ENCODE measurements at places on chromosomes 7 and 10. TPM values are rescaled to one million over a fixed set of nuclear protein-coding genes. Genes with fewer than 3 reads are reported as not detected.

- H3K27me3 ChIP-seq, result peaks cover 5% of the 10 kb centered on the region
- no peak overlapping the region for H3K4me3 ChIP-seq
- no peaks in the 10 kb centered on the region for H3K36me3 ChIP-seq
- no peak for DNase-seq
Observed at GRCh38 chr10:117581961-117582360, 39.4 kb downstream of the EMX2 start.

DNA sequence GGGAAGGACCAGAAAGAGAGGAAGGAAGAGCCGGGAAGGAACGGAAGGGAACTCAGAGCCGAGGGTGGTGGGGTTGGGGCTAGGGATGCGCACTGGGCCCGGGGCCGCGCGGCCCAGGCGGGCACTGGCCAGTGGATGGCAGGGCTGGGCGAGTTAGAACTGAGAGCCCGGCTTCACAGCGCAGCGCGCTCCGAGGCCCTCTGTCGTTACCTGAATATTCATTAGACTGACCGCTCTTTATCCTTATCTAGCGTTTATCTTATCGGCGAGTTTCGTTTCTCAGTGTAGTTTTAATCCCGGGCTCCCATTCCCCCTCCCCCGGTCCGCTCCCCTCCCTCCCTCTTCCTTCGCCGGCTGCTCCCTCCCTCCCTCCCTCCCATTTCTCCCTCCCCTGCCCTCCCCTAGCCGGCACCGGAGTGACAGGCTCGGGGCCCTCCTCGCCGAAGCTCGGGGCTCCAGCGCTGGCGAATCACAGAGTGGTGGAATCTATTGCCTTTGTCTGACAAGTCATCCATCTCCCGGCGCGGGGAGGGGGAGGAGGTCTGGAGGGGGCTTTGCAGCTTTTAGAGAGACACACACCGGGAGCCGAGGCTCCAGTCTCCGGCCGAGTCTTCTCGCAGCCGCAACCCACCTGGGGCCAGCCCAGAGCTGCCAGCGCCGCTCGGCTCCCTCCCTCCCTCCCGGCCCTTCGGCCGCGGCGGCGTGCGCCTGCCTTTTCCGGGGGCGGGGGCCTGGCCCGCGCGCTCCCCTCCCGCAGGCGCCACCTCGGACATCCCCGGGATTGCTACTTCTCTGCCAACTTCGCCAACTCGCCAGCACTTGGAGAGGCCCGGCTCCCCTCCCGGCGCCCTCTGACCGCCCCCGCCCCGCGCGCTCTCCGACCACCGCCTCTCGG, at the start of gene PAX2:
PAX2 (plus strand) TSS at position 596 of the 895 bp plus-strand sequence. CDS start 679 bp downstream, outside the sequence.
- no peak for DNase-seq
- H3K4me1 ChIP-seq, result peaks cover 31% of the 10 kb centered on the region
- no peak within 1 kb of the TSS for H3K4me3 ChIP-seq
- H3K27ac ChIP-seq, result no peak within 1 kb of the TSS

MEOX2 gene
- 0.80 TPM for total RNA-seq

CRHR2 gene
- total RNA-seq, result not detected

- no peaks in the 10 kb centered on the region for H3K27me3 ChIP-seq
- H3K4me3 ChIP-seq, result no peak overlapping the region
- DNase-seq, result peak; percentile 14
- H3K27ac ChIP-seq, result no peak overlapping the region
Observed at GRCh38 chr10:111511751-111512150, 434.9 kb downstream of the ADRA2A start.

CPA2 gene
- 298 TPM for total RNA-seq
